Activated CD8-positive, alpha-beta memory T cell treated with anti-CD3 and anti-CD28 coated beads, Interleukin-2, amount 10 ng/mL, durations not matched to agents 7 days and 5 days (primary cell): ENCODE measurements at places on chromosomes 13 and 19.

DNA sequence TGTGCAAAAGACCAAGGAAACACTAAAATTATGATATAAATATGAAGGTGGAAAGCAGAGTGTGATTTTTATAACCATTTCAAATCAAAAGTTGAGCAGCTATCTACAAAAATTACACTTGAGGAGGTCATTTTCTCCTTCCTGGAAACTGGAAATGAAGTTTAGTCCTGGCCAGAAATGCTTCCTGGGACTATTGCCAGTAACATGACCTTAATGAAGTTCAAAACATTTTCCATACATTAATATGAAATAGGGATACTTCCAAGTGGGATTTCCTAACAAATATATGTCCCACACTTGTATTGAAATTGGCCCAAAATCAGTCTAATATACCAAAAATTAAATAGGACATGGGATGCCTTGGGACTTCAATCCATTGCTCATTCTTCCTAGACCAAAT, 1556.8 kb upstream of the MIR17HG start:
- no peak for DNase-seq

- no peak for DNase-seq
These were observed 24.6 kb downstream of the ZMYM5 start for GRCh38 chr13:19838865-19839275.

- DNase-seq: no peak
These were observed 9.3 kb upstream of the COG6 start for GRCh38 chr13:39646122-39646521.

GRCh38 chr19:44718441-44719261, 19.7 kb downstream of the CEACAM16 start:
- no peak for DNase-seq
